ENCODE measurements at places on chromosomes 1 and 21.

GRCh38 chr1:53372501-53372951 lies 44.7 kb upstream of the LRP8 start:
- no peak for DNase-seq

DNA sequence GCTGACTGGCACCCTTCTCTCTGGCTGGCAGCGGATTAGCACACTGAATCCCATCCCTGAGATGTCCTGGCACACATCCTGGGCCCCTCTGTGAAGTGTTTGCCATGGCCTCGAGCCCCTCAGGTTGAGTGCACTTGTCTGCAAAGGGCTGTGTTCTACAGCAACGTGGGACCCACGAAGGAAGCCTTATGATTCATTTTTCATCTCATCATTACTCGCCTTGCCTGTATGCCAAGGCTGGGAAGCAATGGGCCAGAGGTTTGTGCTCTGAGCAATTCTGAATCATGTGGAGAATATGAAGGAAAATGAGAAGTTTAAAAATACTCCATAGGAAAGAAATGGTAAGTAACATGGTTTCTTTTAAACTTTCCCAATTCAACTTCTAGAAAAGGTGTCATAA lies 124.8 kb upstream of the LMO4 start:
- no peak for DNase-seq

GRCh38 chr1:226995365-226996332 lies 55.6 kb downstream of the COQ8A start:
- DNase-seq, result no peak

GRCh38 chr1:222632749-222633148 lies 14.9 kb downstream of the MIA3 start:
- DNase-seq, result no peak

DNA sequence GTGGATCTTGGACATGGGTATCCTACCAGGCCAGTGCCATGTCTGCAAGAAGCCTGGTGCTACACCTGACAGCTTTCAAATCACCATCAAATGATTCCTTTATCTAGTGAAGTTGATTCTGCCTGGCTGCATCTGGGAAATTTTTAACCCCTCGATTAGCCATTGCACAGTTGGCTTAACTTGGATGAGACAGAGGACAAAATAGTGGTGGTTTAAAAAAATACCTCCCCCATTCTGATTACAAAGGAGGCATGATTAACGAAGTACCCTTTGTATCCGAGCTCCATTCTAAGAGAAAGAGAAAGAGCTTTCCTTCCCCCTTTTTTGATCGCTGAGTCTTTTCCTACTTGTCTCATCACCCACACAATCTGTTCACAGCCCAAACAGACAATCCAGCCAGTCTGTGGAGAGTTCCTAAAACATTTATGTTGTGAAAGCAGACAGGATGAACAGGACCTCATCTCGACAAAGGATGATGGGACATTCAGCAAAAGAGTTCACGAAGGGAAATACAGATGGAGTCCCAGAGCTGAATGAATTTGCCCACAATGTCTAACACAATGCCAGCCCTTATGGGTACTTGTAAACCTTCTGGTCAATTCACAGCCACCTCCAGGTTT lies 20.5 kb downstream of the WLS start:
- no peak for DNase-seq

GRCh38 chr1:161727256-161727924 lies 6.0 kb downstream of the FCRLB start:
- no peak for DNase-seq

DNA sequence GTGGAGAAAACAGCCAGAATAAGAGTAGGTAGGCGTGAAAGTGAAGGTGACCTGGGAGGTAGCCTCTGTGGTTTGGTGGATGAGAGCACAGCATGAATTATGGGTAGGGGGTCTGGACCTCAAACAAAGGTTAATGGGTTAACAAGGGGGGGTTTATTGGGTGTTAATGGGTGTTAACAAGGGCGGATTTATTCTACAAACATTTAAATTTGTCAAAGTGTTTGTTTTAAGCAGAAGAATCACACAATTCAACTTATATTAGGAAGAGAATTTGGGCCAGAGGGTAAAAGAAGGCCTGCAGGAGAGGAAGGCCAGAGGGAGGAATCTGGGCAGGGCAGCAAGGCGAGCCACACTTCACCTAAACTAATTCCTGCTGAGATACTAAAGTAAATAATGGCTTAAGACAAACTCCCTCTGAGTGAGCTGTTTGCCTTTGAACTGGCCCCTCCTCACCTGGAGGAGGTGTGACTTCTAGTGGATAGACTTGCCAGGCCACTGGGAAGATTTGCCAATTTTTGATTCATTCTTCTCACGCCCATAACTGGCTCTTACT lies 191.7 kb downstream of the GIPC2 start:
- DNase-seq, result no peak

- DNase-seq, result no peak
These were observed 32.3 kb downstream of the IVNS1ABP start for GRCh38 chr1:185284533-185285276.

DNA sequence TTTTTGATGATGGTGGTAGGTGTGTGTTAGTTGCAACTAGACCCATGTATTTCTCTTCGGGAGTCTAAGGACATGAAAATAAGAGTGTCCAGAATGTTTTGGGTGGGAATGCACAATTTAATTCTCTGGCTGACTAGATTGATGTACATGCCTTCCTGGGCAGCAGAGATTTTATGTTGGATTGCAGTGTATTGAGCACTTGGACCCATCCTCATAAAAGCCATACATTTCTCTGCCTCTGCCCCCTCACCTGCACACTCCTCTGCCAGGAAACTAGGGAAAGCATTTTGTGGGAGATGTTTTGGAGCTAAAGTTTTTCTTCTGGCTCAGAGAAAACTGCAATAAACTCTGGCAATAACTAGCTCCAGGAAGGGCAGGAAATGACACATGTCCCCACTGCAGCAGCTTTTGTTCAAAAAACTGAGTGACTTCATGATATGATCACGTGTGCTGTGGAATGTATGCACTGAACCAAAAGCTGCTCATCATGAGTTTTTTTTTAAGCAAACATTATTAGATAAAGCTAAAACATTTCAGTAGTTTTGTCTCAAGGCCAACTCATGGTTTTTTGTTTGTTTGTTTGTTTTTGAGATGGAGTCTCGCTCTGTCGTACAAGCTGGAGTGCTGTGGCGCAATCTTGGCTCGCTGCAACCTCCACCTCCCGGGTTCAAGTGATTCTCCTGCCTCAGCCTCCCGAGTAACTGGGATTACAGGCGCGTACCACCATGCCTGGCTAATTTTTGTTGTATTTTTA lies 17.6 kb downstream of the RIT1 start:
- no peak for DNase-seq

- DNase-seq, result no peak
These were observed 59.2 kb downstream of the TBX15 start for GRCh38 chr1:118928739-118929554.

- no peak for DNase-seq
These were observed 6.6 kb upstream of the NSUN4 start for GRCh38 chr1:46334030-46334384.

DNA sequence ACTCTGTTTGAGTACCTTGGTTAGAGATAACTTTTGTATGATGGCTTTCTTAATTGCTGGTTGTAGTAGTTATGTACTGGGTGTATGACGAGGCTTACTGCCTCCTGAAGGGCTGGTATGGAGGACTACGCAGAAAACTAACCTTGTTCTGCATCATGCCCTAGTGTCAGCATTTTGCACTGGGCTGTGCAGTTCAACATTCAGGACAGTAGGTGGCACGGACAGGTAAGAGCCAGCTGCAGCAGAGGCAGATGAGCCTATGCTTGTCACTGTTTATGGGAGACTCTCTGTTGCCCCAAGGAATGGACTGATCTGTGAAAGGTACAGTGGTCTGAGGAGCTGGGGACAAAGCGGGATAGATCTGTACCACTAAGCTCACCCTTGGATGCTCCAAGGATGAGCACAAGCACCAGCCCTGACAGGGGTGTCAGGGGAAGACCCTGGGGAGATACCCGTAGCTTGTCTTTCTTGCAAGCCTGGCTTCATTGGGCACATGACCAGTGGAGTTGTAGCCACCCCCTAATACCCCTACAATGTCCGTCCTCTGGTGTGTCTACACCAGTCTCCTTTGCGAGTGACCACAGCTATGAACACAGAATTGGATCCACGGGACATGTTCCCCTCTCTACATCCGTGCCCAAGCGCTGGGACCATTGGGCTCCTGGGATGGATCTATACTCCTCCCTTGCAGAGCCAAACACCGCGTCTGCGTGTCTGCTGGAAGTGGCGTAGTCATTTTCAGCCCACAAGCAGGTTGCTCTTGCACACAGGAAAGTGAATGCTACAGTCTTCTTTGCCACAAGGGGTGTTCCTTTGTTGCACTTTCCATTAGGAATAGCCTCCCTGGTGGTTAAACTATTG lies 51.1 kb upstream of the CFHR3 start:
- no peak for DNase-seq

- DNase-seq, result no peak
These were observed 83.5 kb upstream of the PRDX6 start for GRCh38 chr1:173393659-173394000.

GRCh38 chr1:153770797-153771196 lies 4.4 kb upstream of the SLC27A3 start:
- DNase-seq, result no peak

DNA sequence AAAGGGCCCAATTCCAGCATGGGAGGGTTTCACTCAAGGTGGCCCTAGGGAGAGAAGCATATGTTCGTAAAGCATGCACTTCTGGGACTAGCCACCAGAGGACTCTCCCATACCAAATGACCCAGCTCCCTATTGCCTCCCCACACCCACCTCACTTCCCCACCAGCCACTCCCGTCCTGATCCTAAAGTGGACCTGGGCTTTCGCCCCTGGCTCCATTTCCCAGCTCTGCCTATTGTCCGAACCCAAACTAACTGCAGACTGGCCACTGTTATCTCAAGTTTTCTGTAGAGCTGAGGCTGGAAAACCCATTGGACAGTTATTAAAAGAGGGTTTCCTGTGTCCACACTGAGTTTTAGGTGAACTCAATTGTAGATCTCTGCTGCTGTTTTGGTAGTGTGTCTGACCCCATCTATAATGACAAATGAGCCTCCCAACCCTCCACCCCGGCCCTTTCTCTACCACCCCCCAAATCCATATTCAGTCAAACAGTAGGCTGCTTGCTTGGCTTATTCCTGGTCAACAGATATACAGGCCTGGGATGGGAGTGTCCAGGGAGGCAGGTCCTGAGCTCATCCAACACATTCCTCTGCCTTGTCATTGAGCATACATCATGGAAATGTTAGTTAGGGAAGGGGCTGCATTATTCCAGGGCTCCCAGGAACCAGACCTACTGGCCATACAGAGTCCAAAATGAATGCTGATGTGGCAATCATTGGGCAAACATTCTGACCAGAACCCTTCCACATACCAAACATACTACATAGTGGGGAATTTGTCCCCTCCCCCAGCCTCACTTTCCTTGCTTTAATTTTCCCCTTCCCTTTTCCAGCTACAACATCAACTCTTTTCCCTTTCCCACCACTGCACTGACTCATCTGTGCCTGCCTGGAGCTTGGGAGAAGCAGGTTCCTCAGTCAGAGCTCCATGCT lies 59.2 kb downstream of the ABCA4 start:
- DNase-seq, result no peak

DNA sequence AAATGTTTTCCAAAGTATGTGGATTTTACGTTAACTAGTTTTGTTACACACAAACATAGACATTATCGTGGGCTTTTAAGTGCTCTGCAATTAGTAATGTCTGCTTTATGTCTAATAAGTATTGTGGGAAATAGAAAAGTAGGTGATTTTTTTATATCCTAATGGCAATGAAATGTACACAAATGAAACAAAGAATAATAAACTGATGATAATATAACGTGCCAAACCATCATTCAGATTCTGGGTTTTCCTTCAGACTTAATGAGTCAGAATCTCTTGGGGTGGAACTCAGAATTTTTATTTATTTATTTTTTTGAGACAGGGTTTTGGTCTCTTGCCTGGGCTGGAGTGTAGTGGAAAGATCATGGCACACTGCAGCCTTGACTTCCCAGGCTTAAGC lies 2.0 kb downstream of the TMEM183A start:
- no peak for DNase-seq

GRCh38 chr1:10604966-10605365 lies 130.2 kb downstream of the PEX14 start:
- no peak for DNase-seq

DNA sequence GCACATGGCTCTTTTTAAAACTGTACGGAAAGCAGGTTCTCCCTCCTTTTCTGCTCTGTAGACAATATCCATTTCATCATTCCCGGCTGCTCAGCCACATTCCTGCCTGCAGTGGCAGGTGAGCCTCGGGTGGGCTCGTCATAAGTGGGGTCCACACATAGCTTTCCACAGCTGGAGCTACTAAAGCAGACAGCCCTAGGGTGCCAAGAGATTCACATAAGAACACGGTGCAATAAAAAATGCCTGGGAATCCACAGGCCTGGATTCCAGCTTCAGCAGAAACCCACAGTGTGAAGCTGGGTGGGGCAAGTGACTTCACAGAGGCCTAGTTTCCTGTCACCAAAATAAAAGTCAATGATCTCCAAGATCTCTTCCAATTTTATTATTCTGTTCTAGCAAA lies 96.4 kb downstream of the MIS18A start:
- DNase-seq, result no peak

DNA sequence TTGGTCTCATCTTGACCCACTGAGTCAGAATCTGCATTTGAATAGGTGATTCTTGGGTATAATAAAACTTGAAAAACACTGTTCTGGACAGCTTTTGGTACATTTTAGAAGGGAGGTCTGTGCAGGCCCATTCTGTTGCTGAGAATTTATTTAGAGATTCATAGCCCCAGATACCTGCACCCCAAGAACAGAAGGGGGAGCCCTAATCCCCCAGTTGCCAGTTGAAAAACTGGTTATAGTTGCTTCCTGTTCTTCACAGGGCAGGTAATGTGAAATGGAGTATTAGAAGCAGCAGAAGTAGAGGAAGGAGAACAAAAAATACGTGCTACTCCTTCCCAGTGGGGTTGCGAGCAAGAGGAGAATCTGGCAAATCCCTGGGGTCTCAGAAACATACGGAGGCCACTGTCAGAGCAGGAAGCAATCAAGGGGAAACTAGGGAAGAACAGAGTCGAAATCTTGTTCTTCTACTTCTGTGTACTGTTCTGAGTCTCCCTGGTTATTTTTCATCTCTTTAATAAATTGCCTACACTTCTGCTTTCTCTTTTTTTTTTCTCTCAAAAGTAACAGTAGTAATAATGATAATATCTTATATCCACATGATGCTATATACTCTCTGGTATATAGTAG lies 4.6 kb upstream of the CLCA2 start:
- DNase-seq, result no peak

DNA sequence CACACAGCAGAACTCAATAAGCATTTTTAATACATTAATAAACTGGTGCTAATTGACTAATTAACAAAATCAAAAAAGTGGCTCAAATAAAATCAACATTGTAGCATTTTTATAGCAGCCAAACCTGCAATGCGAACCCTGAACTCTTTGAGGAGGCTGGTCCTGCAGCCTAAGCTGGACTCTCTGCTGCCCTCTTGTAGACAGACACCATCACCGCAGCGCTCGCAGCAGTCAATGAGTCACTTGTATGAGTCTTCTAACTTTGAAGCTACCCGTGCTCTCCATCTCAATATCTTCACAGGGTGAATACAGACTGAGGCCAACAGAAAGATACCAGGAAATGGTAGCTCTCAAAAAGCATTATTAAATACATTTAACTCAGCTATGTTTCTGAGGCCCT lies 9.7 kb upstream of the KRTAP7-1 start:
- peak; percentile 0 for DNase-seq

GRCh38 chr1:234262007-234262753 lies 111.1 kb upstream of the COA6 start:
- DNase-seq, result no peak

Measured in stimulated activated CD8-positive, alpha-beta memory T cell treated with anti-CD3 and anti-CD28 coated beads, Interleukin-4, amount 100 ng/mL, for 4 hours (primary cell).